Anterior cingulate cortex (tissue), 58 donors: ENCODE measurements at places on chromosomes 2 and 18.

GRCh38 chr2:140128909-140129308 is 1348.7 kb upstream of the NXPH2 start:
- DNase-seq = no peak

DNA sequence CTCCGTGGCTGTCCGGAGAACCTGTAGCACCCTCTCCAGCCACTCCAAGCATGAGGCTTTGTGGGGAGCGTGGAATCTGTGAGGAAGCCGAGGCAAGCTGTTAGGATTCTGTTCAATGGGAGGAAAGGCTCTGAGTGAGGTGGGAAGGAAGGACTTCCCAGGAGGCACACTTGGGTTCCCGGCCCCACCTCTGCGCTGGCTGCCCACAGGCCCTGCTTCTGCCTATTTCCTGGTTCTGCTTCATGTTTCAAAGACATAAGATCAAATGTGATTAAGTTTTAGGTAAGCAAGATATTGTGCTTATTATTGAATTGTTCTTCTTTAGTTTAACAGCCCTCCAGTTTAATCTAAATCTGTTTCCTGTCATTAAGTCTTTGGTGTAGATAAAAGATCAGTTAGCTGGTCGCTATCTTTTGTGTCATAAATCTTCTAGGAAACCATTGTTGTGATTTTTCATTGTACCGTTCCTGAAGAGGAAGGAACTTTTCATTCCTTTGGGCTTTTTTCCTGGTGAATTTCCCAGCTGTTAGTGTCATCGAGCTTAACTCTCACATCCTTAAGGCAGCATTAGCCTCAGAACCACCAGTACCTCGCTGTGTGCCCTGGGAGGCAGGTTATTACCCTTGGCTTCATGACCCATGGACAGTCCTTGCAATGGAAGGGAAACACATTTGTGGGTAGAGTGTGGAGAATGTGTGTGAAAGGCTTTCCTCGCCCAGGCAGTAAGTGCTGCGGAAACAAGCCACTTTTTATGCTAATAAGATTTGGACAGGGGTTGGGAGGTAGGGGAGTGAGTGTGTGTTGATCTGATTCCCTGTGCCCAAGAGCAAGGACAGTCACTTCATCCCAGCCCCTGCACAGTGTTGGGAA is 61.9 kb upstream of the ALPP start:
- no peak for DNase-seq

DNA sequence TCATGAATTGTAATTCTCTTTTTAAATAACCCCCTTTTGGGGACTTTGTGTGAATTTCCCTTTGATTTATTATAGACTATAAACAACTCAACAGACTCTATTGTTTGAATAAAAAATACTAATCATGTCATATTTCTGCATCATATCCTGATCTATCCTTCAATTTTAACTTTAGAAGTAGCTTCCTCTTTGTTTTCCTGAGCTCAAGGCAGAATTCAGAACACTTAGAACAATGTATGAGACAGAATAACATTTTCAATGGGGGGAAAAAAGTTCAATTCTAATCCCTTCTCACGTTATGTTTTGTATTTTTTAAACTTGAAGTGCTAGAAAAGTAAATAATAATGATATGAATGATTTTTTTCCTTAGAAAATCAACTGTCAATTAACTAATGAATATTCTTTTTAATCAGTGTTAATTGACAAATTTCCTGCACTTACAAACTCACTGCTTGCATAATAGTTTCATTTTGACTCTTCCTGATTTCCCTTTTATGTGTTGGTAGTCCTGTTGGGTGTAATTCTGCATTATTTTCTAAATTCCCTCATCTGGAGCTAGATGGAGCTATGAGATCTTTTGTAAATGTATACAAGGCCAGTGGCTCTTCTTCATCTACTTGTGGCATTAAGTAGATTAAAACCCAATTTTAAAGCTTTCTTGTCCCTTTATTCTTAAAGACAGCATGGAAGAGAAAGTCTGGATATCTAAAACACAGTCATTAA is 326.1 kb downstream of the PARD3B start:
- no peak for DNase-seq

GRCh38 chr18:60446821-60447220 is 74.2 kb upstream of the MC4R start:
- DNase-seq = no peak

- DNase-seq = no peak
Observed at GRCh38 chr18:61443081-61443725, 110.0 kb downstream of the CDH20 start.

- no peak for DNase-seq
Observed at GRCh38 chr18:27121108-27121507, 64.0 kb downstream of the CHST9 start.

DNA sequence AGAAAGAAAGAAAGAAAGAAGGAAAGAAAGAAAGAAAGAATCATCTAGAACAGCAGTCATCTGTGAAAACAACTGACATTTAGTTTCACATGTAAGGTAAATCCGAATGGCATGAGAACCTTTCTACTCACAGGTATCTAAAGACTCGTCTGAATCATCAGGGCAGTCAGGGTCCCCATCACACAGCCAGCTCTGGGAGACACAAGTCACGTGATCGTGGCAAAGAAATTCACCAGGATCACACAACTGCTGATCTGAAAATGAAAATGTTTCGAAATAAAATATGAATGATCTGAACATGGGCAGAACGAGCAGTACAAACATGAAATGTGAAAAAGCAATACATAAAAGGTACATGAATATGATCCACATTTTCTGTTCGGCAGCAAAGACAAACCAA is 320.7 kb downstream of the LRP1B start:
- no peak for DNase-seq

DNA sequence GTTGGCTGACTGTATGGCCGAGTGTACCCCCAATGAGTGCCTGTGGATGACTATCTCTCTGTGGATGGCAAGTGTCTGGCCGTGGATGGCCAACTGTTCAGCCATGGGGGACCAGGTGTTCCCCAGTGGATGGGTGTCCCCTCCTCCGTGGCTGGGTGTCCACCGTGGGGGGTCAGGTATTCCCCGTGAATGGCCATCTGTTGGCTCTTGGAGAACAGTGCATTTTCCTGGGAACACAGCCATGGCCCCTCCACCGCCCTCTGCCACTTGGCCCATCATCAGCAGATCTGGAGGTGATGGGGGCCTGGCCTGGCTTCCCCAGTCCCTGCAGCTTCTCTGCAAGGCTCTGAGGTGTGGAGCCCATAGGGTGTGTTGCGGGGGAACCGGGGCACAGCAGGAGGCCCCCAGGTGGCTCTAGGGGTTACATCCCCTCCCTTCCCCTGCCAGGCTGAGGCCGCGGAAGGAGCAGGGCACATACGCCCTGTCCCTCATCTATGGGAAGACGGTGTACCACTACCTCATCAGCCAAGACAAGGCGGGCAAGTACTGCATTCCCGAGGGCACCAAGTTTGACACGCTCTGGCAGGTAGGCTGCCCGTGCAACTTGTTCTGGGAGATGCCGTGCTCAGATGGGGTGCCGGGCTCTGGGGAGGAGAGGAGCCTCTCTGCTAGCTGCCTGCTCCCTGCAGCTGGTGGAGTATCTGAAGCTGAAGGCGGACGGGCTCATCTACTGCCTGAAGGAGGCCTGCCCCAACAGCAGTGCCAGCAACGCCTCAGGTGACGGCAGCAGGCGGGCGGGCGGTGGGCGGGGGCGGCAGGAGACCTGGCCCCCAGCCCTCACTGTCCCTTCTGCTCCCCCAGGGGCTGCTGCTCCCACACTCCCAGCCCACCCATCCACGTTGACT is 19.3 kb downstream of the ZAP70 start:
- no peak for DNase-seq
